Mesenteric fat pad (tissue), 1 donor: ENCODE measurements at places on chromosomes 7 and 10. TPM values are rescaled to one million over a fixed set of nuclear protein-coding genes. Genes with fewer than 3 reads are reported as not detected.

DNA sequence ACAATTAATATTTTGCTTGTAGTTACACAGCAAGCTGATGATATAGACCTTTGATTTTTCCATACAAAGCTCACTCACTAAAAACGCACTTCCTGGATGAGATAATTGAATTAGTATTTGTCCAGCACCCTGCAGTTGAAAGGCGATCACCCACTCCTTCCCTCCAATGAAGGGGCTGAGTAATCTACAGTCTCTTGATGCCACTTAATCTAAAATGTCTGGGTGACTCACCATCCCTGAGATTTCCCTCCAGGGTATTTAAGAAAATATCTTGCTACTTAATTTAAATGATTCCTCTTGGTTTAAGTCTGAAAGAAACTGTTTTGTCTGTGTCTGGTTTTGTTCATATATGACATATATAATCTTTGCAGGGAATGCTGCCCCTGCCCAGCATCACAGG lies 515.3 kb downstream of the GRID1 start:
- no peak for DNase-seq

- no peak for DNase-seq
Measured at GRCh38 chr10:95208702-95209391, 14.8 kb downstream of the ACSM6 start.

CALML5 gene
- total RNA-seq, result not detected

PPIA gene
- total RNA-seq, result 1,211 TPM

GTF2IRD1 gene
- total RNA-seq, result 17.3 TPM
